H54 (cell line): ENCODE measurements at places on chromosomes 12 and 14.

GRCh38 chr14:32564596-32564995, 235.5 kb downstream of the AKAP6 start:
- DNase-seq, result no peak

GRCh38 chr12:91910871-91911388, 234.7 kb downstream of the BTG1 start:
- no peak for DNase-seq

- DNase-seq, result no peak
Measured at GRCh38 chr12:126040307-126040706, 975.1 kb downstream of the AACS start.

GRCh38 chr12:111409403-111409779, 3.7 kb downstream of the SH2B3 start:
- no peak for DNase-seq

GRCh38 chr12:117484901-117485300, 123.5 kb upstream of the NOS1 start:
- no peak for DNase-seq

GRCh38 chr12:120865098-120865497, 39.1 kb downstream of the SPPL3 start:
- no peak for DNase-seq

- DNase-seq, result no peak
Measured at GRCh38 chr12:98332642-98333041, 182.7 kb upstream of the TMPO start.

DNA sequence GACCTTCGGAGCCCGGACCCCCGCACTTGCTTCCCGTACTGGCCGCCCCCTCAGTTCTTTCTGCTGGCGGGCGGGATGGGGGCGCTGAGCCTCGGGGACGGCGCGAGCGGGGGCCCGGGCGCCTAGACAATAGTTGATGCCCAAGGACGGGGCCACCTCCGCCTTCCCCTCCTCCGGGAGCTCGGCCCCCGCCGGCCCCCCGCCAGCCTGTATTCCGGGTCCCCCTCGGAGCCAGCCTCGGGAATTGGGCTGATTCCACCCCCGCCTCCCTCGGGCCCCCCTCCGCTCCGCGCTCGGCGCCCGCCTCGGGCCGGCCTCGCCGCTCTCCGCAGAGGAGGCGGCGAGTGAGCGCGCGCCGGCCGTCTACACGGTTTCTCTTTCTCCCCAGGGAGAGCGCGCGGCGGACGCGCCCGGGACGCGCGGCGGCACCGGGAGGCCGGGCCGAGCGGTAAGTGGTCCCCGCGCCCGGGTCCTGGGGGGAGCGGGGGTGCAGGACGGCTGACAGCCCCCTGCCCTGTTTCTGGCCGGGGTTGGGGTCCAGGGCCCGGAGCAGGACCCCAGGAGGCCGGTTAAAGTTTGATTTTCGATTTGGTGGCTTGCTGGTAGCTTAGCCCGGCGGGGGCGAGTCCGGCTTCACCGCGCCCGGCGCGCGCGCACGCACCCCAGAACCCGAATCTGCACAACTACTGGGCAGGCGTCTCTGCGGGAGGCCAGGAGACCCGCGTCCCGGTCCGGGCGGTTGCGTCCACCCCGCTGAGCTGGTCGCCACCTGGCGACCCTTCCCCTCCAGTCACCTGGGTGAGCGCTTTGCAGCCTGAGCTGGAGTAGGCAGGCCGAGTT, 413.7 kb downstream of the PCNX1 start:
- DNase-seq, result peak; percentile 39

DNA sequence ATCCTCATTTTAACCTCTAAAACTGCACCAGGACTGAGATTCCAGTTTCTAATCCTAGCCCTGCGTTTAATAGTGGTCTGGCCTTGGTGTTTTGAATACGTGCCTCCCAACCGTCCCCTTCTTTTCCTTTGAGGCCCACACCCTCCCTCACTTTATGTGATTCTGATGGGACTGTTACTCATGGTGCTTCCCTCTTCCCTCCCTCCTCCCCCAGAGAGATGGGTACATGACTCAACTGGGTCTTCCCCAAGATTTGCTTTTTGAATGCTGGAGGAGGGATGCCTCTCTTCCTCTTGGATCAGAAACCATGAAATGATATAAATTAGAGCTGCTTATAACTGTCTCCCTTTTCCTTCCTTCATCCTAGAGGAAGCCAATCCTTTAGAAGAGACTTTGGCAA, 8.2 kb upstream of the PPP2R5E start:
- DNase-seq, result peak; percentile 47

DNA sequence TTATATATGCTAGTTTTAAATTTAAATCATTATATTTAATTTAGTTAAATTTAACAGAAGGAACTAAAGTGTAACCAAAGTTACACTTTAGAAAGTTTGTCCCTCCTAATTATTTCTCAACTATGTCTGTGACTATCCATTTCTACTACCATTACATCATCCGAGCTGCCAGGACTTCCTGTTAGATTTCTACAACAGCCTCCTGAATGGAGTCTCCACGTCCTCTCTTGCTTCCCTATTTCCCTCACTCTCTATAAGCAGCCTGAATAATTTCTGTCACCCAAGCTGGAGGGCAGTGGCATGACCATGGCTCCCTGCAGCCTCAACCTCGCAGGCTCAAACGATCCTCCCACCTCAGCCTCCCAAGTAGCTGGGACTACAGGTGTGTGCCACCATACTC, 84.1 kb downstream of the TTC7B start:
- DNase-seq, result no peak

DNA sequence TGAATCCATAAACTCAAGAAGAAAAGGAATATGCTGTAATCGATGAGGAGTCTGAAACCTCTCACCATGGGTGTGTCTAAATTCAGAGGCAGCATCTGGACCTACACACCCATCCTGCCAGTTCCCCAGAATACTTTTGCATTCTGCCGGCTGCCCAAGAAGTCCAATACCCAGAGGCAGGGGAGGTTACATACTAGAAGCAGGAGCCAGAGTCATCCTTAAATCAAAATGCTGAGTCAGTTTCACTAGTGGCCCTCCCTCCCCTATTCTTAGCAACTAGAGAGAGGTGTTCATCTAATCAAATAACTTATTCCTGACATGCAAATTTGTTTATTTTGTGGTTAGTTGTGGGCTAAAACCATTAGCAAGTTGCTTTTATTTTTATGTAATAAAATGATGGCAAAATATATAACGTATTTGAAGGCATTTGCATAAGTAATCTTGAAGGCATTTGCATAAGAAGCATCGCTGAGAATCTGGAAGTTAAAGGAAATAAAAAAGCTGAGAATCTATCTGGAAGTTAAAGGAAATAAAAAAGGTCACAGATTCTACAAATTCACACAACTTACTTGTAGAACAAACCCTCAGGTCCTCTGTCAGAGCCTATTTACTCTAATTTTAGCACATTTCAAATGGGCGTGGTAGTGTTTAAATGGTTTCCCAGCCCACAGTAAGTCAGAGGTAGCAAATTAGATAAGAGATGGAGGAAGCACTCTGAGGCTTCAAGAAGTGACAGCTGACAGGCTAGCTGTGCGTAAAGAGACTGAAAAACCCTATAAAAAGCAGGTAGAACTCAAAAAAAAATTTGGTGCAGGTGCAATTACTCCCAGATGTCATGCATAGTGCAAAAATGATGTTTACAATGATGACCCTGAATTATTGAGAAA, 7.8 kb downstream of the BHLHE41 start:
- DNase-seq, result no peak

GRCh38 chr14:89534902-89535685, 118.1 kb upstream of the FOXN3 start:
- DNase-seq, result no peak

- DNase-seq, result no peak
Measured at GRCh38 chr12:58860788-58861240, 59.5 kb downstream of the LRIG3 start.

GRCh38 chr12:109765446-109765810, 51.8 kb downstream of the FAM222A start:
- DNase-seq, result no peak

GRCh38 chr12:41452838-41453407, 264.8 kb downstream of the PDZRN4 start:
- DNase-seq, result no peak

- no peak for DNase-seq
Measured at GRCh38 chr14:103820908-103821307, 26.5 kb downstream of the PPP1R13B start.

DNA sequence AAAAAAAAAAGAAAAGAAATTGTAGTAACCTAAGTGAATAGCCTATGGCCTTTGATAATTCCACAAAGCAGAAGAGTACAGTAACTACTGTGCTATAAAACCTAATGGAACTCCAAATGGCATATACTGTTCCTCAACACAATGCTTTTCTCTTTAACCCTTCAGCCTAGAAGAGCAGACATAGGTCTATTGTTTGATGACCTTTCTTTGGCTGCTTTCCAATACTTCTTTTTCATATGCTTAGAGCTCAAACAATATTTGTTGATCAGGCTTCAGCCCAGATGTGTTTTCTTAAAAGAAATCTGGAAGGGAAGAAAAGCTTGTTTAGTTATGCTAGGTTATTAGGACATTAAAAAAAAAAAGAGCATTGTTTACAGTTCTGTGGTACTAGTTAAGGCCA, 116.4 kb downstream of the NTN4 start:
- DNase-seq, result no peak

DNA sequence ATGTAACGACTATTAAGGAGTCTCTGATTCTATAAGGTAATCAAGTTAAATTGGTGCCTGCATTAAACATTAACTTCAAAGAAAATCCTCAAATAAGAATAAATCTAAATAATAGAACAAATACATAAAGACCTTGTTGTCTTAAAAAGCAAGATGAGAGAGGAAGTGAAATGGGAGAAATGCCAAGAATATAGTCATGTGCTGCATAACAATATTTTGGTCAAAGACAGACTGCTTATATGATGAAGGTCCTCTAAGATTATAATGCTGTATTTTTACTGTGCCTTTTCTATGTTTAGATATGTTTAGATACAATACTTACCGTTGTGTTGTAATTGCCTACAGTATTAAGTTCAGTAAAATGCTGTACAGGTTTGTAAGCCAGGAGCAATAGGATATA, 213.6 kb downstream of the C12orf42 start:
- DNase-seq, result no peak

GRCh38 chr12:21985155-21985554, 43.9 kb upstream of the ABCC9 start:
- DNase-seq, result no peak

DNA sequence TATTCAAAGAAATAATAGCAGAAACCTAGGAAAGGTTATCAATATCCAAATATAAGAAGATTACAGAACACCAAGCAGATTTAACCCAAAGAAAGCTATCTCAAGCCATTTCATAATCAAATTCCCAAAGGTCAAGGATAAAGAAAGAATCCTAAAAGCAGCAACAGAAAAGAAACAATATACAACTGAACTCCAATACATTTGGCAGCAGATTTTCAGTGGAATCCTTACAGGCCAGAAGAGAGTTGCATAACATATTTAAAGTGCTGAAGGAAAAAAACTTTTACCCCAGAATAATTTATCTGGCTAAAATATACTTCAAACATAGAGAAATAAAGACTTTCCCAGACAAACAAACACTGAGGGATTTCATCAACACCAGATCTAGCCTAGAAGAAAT, 54.3 kb downstream of the DENND5B start:
- no peak for DNase-seq

- no peak for DNase-seq
Measured at GRCh38 chr12:132044661-132045412, 95.1 kb downstream of the EP400 start.

- no peak for DNase-seq
Measured at GRCh38 chr14:99203801-99204200, 68.2 kb downstream of the BCL11B start.

- no peak for DNase-seq
Measured at GRCh38 chr14:59275668-59276067, 87.2 kb downstream of the DAAM1 start.

- no peak for DNase-seq
Measured at GRCh38 chr12:14567351-14568162, at the start of gene PLBD1. TSS of gene PLBD1 (minus strand) at chr12:14567883. CDS start at chr12:14567696, 187 bp downstream.

DNA sequence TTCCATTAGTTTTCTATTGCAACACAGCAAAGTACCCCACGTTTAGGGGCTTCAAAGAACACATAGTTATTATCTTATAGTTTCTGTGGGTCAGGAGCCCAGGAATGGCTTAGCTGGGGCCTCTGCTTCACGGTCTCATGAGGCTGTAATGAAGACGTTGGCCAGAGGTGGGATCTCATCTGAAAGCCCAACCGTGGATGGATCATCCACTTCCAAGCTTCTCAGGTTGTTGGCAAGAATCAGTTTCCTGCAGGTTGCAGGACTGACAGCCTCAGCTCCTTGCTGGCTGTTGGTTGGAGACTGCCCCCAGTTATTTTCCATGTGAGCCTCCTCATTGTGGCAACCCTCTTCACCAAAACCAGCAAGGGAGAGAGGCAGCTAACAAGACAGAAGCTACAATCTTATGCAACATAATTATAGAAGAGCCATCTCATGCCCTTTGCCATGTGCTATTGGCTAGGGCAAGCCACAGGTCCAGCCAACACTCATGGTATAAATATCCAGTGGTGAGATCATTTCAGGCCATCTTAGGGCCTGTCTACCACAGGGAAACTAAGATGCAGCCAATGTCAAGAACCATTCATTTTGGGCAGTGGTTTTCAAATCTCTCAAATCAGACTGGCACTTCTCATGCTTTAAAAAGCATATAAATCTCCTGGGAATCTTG, 452.4 kb downstream of the MED13L start:
- DNase-seq, result no peak

DNA sequence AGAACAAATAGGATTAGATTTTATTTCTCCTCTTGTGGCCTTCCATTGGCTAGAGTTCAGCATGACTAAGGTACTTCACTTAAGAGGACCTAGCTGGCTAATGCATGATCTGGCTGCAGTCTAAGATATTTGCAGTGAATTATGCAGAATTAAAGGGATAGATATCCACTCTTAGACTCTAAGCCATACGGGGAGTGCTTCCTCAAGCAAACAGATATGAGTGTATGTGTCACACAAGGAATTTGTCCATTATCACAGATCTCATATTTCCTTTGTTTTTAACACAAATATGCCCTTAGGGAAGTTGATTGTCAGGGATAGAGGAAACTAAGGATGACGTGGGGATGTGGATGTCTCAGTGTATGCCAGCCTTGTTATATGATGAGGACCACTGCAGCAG, 88.1 kb upstream of the DHRS4 start:
- no peak for DNase-seq

DNA sequence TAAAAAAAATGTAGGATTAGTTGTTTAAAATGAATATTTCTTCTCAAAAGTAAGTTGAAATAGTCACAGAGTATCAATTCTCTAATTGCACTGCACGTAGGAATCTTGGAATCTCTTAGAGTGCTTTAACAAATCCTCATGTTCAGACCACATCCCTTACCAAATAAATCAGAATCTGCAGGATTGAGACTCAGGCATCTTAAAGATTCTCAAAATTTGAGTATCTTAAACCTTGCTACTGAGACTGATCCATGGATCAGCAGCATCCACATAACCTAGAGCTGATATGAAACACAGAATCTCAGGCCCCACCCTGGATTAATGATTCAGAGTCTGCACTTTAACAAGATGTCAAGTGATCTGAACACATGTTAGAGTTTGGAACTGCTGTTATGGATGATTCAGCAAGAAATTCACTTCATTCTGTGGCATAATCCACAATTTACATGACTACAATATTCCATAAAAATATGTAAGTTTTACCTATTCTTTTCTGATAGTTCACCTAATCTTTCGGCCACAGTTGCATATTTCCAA, 58.7 kb downstream of the ADAMTS20 start:
- DNase-seq, result no peak

- DNase-seq, result no peak
Measured at GRCh38 chr14:22334627-22335026, 254.4 kb downstream of the DAD1 start.

GRCh38 chr12:51959211-51959610, 7.7 kb downstream of the ACVR1B start:
- DNase-seq, result no peak
